Myometrial cell (primary cell): ENCODE measurements at places on chromosomes 13 and 19. TPM values are rescaled to one million over a fixed set of nuclear protein-coding genes. Genes with fewer than 3 reads are reported as not detected.

The PRR36 gene
- not detected in 2 replicates for total RNA-seq

The GARIN5A gene
- total RNA-seq: not detected in 2 replicates

The C5AR1 gene
- not detected in 2 replicates for total RNA-seq

The DENND1C gene
- total RNA-seq: 0.29 TPM in 1 of 2 replicates, not detected in the other

The COX7A1 gene
- 5.5 and 17.6 TPM in 2 replicates for total RNA-seq

The FLT3 gene
- not detected in 2 replicates for total RNA-seq

The PLIN5 gene
- total RNA-seq: 0.18 TPM in 1 of 2 replicates, not detected in the other

The ZIM2 gene
- not detected in 2 replicates for total RNA-seq

The CYP2F1 gene
- not detected in 2 replicates for total RNA-seq

The MBD3 gene
- total RNA-seq: 94.6 and 133 TPM in 2 replicates

The LGALS14 gene
- total RNA-seq: not detected in 2 replicates

The CCDC8 gene
- 22.2 and 22.5 TPM in 2 replicates for total RNA-seq

The CCDC70 gene
- not detected in 2 replicates for total RNA-seq

The RNF126 gene
- total RNA-seq: 65.7 and 83.5 TPM in 2 replicates

The CEACAM4 gene
- total RNA-seq: not detected in 2 replicates

The LSR gene
- total RNA-seq: 0.86 and 3.4 TPM in 2 replicates

The FAM216B gene
- not detected in 2 replicates for total RNA-seq

The PCDH17 gene
- total RNA-seq: not detected in 2 replicates
